ENCODE measurements at places on chromosomes 12 and 14. TPM values are rescaled to one million over a fixed set of nuclear protein-coding genes. Genes with fewer than 3 reads are reported as not detected.
A peak's percentile ranks its signal among the peaks of the same experiment; 100 is the strongest.

DNA sequence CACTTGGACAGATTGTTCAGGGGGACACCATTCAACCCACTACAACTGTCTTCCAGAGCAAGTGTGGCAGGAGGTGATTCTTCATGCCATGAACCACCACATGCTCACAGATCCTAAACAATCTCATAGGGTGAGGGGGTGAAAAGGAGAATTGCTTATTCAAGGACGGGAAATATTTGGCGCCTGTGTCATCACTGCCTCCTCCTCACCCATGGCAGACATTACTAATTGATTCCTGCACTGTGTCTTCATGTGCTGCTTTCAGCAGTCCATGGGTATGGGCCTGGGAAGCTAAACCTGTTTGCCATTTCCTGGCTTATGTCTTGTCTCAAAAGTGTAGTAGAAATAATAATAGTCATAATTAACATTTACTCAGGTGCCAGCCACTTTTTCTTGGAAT lies 31.3 kb downstream of the MMAB start:
- peak; percentile 55 for DNase-seq

- no peak for DNase-seq
Measured at GRCh38 chr12:32983332-32983731, 86.8 kb upstream of the PKP2 start.

- no peak for DNase-seq
Measured at GRCh38 chr14:28436821-28437220, 329.8 kb upstream of the FOXG1 start.

DNA sequence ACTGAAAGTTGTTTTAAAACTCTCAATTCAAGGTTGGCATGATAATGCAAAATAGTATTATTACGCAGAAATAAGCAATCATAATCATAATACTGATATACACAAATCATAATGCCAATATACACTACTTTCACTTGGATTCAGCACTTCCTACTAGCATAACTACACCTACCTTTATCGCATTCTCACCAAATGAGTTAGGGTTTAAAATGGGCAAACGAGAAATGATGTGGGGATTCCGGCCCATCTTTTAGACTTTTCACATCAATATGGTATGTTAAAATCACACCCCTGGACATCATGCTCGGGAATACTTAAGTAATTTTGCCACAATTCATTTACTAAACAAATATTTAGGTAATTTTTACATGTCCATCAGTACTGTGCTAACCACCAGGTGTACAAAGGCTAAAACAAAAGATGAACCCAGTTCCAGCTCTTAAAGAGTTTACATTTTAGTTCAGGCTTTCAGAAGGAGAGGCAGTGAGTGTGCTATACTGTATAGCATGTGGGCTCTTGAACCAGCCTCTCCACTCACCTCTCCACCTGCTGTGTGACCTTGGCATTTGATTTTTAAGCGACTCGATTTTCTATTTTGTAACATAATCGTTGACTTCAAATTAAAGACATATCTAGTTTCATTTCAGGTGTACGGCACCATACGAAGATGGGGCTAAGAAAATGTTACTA lies 1.1 kb upstream of the USP15 start:
- no peak for DNase-seq

DNA sequence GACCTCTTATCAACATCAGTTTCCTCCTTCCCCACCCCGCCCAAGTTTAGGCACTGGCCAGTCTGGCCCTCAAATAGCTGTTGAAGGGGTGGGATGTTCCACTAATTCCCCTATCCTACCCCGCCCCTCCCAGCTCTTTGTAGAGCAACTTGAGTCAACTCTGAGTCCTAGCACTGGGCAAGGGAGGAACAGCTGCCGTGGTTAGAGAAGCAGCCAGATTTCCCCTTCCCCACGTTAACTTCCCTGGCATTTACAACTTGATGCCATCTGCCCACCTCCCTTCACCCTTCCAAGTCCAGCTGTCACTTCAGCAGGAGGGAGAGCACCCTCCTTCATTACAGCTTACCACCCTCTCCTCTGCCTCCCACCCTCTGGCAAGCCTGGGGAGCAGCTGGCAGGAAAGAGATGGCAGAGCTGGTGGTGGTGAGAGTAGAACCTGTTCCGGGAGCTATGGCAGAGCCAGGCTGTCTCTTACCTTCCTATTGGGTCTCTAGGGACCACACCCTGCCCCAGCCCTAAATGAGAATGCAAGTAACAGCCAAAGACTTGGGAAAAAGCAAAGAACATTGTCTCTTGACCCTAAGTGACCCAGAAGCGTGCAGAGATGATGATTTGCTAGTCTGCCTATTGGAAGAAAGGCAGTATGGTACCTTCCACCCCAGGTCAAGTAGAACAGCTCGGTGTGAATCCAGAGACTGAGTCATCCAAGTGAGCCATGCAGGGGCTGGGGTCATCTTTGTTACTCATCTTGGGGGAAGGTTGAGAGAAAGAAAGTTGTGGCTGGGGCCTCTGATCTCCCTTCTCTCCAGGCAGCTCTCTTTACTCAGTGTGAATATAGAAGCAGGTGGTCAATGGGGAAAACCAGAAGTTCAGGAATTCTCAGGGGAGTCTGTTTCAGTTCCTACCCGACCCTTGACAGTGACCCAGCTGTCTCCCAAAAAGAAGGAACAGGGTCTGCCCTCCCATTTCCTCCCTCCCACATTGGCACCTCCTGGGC lies 1.5 kb downstream of the BLOC1S1 start:
- no peak for DNase-seq

DNA sequence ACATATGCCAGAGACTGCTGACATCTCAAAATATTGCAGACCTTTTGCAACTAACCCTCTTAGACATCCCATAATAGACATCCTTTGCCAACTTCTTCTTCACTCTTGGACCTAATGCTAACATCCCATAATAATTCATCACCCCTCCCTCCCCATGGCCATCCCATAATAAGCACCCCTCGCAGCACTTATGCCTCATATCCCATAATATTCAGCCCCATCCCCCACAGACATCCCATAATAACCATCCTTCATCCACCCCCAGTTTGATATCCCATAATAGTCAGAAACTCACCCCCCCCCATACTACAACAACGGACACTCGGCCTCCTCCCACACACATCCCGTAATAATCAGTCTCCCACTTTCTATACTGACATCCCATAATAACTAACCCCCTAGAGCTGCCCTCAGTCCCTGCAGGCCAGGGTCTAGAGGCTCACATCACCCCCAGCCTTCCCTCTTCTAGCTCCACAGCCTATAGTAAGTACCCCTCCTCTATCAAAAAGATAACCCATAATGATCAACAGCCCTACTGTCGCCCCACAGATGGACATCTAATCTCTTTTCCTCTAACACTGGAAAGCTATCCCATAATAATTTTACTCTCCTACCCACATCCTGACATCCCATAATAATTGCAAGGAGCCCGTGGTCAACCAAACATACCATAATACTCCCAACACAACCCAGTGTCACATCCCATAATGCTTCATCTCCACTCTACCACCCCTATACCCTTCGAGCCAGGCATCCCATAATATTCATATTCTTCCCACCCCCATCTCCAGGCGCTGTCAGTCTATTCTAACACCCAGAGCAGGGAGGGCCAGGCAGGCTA lies 792 bp upstream of the CHD4 start:
- DNase-seq, result peak; percentile 75

GRCh38 chr12:113852264-113852663 lies 113.9 kb downstream of the RBM19 start:
- DNase-seq, result no peak

GRCh38 chr14:68877993-68878575 lies 85.2 kb upstream of the ZFP36L1 start:
- no peak for DNase-seq

DNA sequence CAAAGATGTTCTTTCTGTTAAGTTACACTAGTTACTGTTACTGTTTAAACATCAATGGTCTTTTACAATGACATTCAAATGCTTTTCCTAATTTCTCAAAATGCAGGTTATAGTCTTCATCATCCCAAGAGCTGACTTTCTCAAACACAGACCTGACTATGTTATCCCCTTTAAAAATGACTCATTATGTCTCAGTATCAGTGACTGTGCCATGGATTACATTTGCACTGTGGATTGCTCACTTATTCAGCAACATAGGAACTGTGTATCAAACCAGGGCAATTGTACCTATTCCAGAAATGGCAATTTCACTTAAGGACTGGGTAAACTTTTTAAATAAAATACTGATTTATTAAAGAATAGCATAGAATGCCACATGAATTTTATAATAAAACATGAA lies 630.2 kb upstream of the NOVA1 start:
- no peak for DNase-seq

- DNase-seq, result no peak
Measured at GRCh38 chr12:119614705-119615104, 21.1 kb downstream of the TMEM233 start.

GRCh38 chr12:120498870-120499515 lies 3.1 kb downstream of the DYNLL1 start:
- no peak for DNase-seq

DNA sequence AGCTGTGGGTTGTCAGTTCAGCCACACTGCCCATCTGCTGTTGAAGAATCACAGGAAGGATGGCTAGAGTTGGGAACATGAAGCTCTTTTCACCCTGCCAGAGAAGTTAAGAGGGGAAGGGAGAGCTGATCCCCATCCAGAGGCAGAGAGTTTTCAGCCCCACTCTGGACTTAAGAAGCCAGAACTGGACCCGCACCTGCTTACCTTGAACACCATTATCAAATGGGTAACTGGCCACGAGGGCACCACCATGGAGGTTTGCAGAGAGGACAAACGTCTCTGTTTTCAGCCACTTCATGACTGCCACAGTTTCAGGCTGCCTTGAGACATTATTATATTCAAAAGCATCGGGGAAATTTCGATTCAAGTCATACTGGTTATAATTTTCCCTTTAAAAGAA lies 62.0 kb downstream of the MDM2 start:
- no peak for DNase-seq

DNA sequence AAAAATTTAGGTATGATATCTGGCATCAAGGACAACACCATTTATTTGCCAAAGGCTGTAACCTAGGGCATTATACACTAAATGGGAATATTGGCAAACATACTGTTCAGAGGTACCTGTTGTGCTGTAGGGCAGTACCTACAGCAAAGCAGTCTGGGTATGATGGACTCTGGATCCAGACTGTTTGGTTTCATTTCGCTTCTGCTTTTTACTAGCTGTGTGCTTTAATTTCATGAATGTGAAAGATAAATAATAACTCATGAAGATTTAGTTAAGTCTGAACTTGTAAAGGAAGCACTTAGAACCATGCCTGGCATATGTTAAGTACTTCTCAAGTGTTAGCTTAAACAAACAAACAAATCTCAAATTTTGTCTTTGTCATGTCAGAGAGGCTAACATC lies 17.7 kb upstream of the SLC38A2 start:
- DNase-seq, result no peak

GRCh38 chr12:49542592-49543160 lies 3.8 kb downstream of the KCNH3 start:
- no peak for DNase-seq

GRCh38 chr12:10590966-10591365 lies 22.4 kb downstream of the MAGOHB start:
- no peak for DNase-seq

DNA sequence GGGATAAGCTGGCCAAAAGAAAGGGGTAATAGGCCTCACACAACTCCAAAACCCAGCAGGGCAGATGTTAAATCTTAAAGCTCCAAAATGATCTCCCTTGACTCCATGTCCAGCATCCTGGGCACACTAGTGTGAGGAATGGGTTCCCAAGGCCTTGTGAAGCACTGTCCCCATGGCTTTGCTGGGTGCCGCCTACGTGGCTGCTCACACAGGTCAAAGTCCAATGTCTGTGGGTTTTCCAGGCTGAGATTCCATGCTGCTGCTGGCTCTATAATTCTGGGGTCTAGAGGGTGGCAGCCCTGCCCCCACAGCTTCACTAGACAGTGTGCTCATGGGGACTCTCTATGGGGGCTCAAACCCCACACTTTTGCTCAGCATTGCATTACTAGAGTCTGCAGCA lies 145.3 kb upstream of the GRIN2B start:
- no peak for DNase-seq

- DNase-seq, result peak; percentile 100
Measured at GRCh38 chr14:75554482-75554881, 23.9 kb upstream of the FLVCR2 start.

DNA sequence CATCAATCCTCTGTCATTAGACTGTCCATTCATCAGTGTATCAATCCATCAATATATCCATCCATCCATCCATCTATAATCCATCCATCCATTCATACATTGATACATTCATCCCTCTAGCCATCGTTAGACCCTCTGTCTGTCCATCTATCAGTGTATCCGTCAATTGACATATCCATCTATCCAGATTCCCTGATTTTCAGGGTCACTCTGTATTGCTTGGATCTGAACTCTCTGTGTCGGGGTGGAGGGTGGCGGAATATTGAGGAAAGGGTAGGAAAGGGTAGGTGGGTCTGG lies 17.1 kb downstream of the SDSL start:
- no peak for DNase-seq

DNA sequence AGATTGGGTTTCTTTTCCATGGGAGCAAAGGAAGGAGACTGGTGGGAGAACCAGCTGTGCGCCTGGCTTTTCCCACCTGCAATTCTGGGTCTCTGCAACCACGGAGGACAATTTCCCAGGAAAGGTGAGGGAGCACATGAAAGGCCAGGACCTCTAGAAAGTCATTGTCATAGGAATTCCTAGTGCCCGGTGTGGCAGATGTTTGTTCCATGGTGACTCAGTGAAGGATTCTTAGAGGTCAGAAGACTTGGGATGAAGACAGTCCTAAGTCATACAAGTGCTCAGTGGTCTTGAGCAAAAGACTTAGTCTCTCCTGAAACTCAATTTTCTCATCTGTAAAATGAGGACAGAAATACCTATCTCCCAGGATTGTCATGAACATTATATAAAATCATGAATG lies 51.3 kb downstream of the KCNA5 start:
- no peak for DNase-seq

The FGF6 gene
- total RNA-seq, result not detected

The CNTN1 gene
- total RNA-seq, result 0.37 TPM

The GPR137C gene
- total RNA-seq, result 1.2 TPM

The GYS2 gene
- total RNA-seq, result not detected

The CMKLR1 gene
- total RNA-seq, result not detected

The TAS2R10 gene
- 1.4 TPM for total RNA-seq

The ACOT6 gene
- not detected for total RNA-seq

The KRT6C gene
- not detected for total RNA-seq

The NRL gene
- 2.3 TPM for total RNA-seq

The DNAAF2 gene
- total RNA-seq, result 9.5 TPM

The IL22 gene
- total RNA-seq, result not detected

The KRT6B gene
- 0.98 TPM for total RNA-seq

All from PC-9 (cell line).